ENCODE measurements at places on chromosomes 12 and 14.

DNA sequence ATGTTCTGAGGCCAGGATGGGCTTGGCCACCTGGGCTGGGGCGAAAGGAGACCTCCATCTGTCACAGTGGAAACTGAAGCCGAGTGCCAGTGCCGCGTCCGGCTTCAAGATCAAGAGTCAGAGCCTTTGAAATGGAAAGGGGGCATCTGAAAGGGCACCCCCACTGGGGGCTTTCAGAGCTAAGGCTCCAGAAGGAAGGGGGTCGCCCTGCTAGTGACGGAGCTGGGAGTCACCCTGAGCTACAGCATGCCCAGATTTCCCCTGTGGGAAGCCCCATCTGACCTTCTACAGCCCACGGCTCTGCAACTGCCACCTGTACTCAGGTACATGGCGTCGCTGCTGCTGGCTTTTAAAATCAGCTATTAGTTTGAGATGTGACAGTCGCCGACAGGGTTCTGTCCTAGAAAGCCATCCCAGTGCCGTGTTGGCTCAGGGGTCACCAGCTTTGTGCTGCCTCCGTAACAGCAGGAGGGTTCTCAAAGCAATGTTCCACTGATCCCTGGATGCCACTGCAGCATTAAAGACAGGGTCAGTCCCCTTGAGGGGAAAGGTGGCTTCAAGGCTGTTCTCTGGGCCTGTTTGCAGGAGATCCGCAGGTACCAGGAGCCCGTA is 31.5 kb downstream of the CCNK start:
- DNase-seq = no peak

DNA sequence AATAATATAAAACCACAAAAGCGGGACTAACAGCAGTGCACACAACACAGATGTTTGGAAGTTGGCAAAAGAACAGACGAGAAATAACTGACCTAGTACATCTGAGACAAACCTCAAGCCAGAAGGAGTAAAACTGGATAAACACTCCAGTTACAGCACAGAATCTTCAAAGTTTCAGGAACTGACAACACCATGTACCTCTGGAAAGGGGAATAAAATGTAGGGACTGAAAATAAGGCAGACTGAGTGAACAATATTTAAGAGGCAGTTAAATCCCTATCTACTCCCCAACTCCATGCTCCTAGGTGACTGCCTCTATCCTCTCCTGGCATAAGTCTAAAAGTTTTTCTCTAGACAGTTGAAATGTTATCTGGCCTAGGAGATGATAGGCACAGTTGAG is 57.9 kb downstream of the ZFYVE21 start:
- DNase-seq = no peak

DNA sequence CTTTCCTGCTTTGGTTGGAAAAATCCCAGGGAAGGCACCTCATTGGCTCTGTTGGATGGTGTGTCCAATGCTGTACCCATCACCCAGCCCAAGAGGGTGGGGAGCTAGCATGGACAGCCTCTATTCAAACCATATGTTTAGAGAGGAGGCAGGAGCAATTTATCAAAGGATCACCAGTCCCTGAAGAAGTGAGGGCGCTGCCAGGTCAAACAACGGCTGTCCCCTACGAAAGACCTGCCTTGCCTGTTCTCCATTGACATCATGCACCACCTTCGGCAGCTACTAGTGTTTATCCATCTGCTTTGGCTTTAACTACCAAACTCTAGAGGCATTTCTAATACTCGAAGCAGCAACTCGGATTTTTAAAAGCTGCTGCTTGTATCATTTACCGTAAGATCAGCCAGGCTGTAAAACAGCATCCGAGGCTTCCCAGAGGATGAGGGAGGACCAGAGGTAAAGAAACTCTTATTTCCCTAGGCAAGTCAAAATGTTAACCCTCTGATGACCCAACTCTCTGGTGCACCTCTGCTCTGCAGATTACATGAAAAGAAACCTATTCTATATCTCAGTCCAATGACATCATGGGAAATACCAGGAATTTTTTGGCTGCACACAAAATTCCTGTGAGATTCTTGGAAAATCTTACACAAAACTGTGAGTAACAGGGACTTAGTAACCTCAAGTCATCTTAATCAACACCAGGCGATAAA is 720.9 kb upstream of the TBX3 start:
- DNase-seq = no peak

- no peak for DNase-seq
These were observed 156.4 kb downstream of the NEDD1 start for GRCh38 chr12:97063292-97063935.

GRCh38 chr12:94988471-94988870 is 15.0 kb downstream of the NDUFA12 start:
- no peak for DNase-seq

DNA sequence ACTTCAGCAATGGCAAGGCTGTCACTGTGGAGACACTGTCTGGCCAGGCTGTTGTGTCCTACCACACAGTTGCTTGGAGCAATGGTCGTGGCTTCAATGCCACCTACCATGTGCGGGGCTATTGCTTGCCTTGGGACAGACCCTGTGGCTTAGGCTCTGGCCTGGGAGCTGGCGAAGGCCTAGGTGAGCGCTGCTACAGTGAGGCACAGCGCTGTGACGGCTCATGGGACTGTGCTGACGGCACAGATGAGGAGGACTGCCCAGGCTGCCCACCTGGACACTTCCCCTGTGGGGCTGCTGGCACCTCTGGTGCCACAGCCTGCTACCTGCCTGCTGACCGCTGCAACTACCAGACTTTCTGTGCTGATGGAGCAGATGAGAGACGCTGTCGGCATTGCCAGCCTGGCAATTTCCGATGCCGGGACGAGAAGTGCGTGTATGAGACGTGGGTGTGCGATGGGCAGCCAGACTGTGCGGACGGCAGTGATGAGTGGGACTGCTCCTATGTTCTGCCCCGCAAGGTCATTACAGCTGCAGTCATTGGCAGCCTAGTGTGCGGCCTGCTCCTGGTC is 4.3 kb downstream of the LRP10 start:
- DNase-seq = no peak

- DNase-seq = no peak
These were observed 88.8 kb downstream of the SCFD1 start for GRCh38 chr14:30710876-30711275.

DNA sequence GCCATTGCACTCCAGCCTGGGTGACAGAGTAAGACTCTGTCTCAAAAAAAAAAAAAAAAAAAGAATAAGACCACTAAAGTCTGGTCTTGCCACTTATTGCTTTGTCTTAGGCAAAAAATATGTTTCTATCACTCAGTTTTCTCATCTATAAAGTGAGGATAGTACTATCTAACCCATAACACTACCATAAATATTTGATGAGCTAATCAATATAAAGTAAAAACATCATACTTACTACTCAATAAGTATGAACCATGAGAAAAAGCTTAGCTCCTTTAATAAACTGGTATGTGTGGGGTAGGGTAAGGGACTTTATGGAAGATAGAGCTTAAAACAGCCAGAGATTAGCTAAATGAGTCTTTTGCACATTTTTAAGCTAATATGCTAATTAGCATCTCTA is 85.5 kb downstream of the GXYLT1 start:
- DNase-seq = no peak
